PC-3 (cell line): ENCODE measurements at places on chromosomes 3 and 15. TPM values are rescaled to one million over a fixed set of nuclear protein-coding genes. Genes with fewer than 3 reads are reported as not detected.
A peak's percentile ranks its signal among the peaks of the same experiment; 100 is the strongest.

The GOLGA8T gene
- 0.15 TPM in 1 of 2 replicates, not detected in the other for total RNA-seq

GRCh38 chr3:166425900-166426611 is 588.8 kb upstream of the BCHE start:
- DNase-seq: peak; percentile 37
- no peaks in the 10 kb centered on the region for H3K36me3 ChIP-seq
- H3K27ac ChIP-seq: no peak overlapping the region
- no peak overlapping the region for H3K4me3 ChIP-seq
- no peaks in the 10 kb centered on the region for H3K27me3 ChIP-seq

DNA sequence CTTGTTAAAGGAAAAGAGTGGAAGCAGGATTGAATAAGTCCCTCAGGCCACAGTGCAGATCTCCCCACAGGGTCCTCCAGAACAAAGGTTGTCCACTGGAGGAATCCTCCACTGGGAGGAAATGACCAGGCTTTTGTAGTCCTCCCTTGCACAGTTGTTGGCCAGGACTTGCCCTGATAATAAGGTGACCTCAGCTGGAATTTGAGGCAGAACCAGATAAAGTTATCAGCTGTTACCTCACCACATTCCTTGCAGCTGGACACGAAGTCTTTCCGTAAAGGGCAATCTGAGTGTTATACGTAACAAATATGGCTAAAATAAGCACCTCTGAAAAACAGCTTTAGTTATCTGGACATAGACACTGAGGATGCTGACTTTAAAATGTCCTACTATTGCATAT is 83.5 kb upstream of the NAALADL2 start:
- DNase-seq: no peak
- no peaks in the 10 kb centered on the region for H3K36me3 ChIP-seq
- H3K27ac ChIP-seq: peak overlapping the region; percentile 71
- H3K4me1 ChIP-seq: peaks cover 23% of the 10 kb centered on the region

DNA sequence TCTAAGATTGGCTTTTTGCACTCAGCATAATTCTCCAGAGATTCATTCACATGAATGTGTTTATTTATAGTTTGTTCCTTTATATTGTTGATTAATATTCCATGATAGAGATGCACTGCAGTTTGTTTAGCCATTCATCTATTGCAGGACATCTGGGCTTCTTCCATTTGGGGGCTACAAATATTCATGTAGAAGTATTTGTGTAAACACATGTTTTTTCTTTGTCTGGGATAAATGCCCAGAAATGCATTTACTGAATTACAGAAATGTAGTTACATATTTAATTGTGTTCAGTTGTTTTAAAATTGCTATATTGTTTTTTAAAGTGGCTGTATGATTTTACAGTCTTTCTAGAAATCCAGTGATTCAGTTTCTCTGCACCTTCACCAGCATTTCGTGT is 635.0 kb downstream of the ZIC1 start:
- H3K27me3 ChIP-seq: peaks cover 35% of the 10 kb centered on the region; the same call in 1 of the 2 replicates
- no peaks in the 10 kb centered on the region for H3K4me1 ChIP-seq
- no peak overlapping the region for H3K27ac ChIP-seq

GRCh38 chr15:60720086-60720485 is 241.1 kb upstream of the ICE2 start:
- no peak for DNase-seq
- no peaks in the 10 kb centered on the region for H3K36me3 ChIP-seq
- no peak overlapping the region for H3K27ac ChIP-seq
- no peaks in the 10 kb centered on the region for H3K4me1 ChIP-seq
- H3K27me3 ChIP-seq: peaks cover 46% of the 10 kb centered on the region

GRCh38 chr15:48285329-48286214 is 45.7 kb upstream of the DUT start:
- H3K4me1 ChIP-seq: peaks cover 7% of the 10 kb centered on the region
- H3K36me3 ChIP-seq: no peaks in the 10 kb centered on the region
- DNase-seq: peak; percentile 89

- no peaks in the 10 kb centered on the region for H3K36me3 ChIP-seq
- DNase-seq: peak; percentile 27
- H3K27ac ChIP-seq: no peak overlapping the region
- H3K4me1 ChIP-seq: no peaks in the 10 kb centered on the region
These were observed 252.4 kb upstream of the CCDC54 start for GRCh38 chr3:107124885-107125284.
